Right forelimb (tissue), 1 donor: ENCODE measurements at places on chromosomes 5 and 9.

DNA sequence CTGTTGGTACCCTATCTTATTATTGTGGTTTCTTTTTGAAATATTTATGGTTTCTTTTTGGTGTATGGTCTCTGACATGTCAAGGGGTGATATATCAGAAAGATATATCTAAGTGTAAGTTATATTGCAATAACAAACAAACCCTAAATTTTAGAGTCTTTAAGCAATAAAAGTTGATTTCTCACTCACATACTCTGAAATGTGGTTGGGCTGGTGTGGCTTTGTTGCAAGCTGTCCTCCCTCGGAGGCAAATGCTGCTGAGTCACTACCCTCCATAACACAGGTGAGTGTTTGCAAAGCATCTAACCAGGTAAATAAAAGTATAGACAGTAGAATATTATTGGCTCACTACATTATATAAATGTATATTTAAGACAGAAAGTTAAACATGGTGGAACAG lies 253.2 kb downstream of the CDH18 start:
- DNase-seq: no peak

DNA sequence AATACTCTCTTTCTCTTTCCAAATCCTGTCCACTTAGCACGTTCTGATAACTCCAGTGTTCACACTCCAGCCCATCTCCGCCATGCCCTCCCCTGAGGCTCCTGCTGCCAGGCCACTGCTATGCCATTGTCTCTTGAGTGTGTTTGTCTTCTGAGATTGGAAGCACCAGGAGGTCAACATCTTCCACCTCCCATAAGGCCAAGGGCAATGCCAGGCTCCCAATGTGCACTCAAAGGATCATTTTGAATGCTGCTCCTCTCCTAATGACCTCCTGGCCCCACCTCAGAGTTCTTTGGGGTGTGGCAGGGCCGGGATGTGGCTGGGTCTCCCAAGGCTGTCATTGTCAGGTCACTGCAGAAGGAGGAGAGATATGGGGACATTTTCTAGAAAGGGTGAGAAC lies 19.5 kb downstream of the IGIP start:
- no peak for DNase-seq

- no peak for DNase-seq
These were observed 442.9 kb upstream of the SGCD start for GRCh38 chr5:155884041-155884440.

GRCh38 chr9:3514786-3515185 lies 11.0 kb downstream of the RFX3 start:
- DNase-seq: no peak

DNA sequence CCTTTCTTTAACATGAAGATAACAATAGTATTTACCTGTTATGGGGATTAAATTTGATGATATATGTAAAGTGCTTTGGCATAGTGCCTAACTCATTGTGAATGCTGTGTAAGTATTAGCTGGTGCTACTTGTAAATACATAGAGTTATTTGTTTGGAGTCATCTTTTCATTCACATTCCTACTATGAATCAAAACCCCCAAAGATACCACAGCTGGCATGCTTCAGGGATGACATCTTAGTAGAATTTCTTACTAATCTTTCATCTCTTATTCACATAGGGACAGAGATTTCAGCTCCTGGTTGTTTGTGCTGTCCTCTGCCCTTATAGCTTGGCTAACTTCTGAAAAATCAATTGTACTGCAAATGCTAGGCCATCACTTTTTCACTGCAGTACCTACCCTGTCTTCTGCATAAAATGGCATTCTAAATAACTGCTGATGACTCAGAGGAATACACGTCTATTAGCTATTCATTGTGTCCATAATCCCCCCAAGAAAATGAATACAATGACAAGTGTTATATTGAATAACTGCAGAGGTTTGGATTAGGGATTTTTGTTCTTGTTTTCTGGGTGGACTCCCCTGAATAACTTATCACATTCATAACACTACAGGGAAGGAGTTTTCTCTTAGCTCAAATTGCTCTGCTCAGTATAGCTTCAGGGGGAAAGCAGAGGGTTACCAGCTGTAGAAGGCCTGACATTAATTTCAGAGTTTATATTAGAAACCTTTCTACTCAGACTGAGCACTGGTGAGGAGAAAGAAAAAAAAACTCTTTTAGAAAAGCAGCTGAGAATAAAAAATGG lies 192.2 kb upstream of the C9orf72 start:
- no peak for DNase-seq

DNA sequence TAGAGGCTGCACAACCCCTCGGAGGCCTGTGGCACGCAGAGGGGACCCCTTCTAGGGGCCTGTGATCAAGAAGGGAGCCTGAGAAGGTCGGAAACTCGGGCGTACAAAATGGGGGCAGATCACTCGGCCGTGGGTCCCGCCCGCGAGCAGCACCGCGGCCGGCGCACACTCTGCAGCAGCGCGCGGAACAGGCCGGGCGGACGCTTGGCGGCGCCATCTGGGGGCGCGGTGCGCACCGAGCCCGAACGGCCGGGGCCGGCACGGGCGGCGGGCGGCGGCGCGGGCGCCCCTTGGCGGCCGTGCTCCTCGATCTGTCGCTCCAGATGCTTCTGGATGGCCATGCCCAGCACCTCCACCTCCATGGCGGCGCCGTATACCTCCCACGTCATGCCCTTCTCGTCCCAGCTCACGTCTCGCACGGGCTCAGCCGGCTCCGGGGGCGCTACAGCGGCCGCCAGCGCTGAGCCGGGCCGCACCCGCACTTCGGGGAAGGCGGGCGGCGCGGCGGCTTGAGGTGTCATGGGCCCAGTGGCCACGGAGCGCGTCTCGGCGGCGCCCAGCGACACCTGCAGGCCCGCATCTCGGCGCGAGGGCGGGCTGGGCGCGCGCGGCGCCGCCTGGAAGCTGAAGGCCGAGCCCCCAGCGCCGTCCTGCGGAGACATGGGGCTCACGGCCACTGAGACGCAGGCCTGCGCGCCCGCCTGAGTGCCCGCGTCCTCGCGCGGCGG lies 13.1 kb downstream of the GPRIN1 start:
- DNase-seq: peak; percentile 61

GRCh38 chr5:122774519-122774860 lies 390 bp upstream of the SNX2 start:
- no peak for DNase-seq

GRCh38 chr5:130286971-130287370 lies 382.7 kb downstream of the CHSY3 start:
- no peak for DNase-seq

- no peak for DNase-seq
These were observed 191.3 kb upstream of the NREP start for GRCh38 chr5:111948092-111948841.

DNA sequence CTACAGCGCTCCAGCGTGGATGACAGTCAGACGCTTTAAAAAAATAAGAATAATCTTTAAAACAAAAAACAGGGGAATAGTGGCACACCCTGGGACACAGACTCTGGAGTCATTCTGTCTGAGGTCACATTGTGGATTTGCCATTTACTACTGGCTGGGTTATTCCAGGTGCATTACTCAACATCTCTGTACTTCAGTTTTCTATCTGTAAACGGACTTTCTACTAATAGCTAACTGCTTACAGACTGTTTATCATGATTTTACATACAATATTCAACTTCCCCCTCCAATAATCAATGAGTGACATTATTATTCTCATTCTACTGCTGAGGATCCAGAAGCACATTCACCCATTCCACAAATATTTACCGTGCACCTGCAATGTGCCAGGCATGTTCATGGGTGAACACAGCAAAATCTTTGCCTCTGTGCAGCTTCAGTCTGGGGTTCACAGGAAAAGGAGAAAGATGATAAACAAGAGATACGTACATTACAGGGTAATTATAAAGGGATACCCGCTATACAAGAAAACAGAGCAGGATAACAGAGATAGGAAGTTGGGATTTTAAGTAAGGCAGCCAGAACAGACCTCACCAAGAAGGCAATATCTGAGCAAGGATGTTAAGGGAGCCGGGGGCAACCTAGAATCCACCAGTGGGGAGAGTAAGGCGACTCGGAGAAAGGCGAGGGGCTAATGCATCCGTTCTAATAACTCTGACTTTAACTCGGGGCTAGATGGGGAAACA lies 984 bp upstream of the RAD23B start:
- no peak for DNase-seq

GRCh38 chr9:79034583-79034982 lies 537.2 kb upstream of the TLE4 start:
- no peak for DNase-seq

- DNase-seq: no peak
These were observed 145.1 kb downstream of the GCNT1 start for GRCh38 chr9:76603931-76604570.

- no peak for DNase-seq
These were observed 59.2 kb downstream of the TSSK1B start for GRCh38 chr5:113375480-113376060.

DNA sequence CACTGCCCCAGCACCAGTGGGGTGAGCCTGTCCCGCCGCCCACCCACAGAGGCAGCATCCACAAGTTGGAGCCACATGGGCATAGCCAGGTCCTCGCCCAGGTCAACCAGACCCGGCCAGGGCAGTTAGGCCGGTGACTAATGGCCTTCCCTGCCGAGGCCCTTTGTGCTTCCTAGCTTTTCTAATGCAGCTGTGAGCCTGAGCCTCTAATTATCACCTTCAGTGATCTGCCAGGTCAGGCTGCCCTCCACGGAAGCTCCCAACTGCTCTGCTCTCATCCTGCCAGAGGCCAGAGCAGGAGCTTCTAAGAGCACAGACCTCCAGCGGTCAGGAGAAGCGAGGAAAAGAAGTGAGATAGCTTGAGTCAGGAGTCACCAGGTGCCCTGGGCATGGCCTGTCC lies 87.1 kb upstream of the PPP1R26 start:
- DNase-seq: no peak

DNA sequence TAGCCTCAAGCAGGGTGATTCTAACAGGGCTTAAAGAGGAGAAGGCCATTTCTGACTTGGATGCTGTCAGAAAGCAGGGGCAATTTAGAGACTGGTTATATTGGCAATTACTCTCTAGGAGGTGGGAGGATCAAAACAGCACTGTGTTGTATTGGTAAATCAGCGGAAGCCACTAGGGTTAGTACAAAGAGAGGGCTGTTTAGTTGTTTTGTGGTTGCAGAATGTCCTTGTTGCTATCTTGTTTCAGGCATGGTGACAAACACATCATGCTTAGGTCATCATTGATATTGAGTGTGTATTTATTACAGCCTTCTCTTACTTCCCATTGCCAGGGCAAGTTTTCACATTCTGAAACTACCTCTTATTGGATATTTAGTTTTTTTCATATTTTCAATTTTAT lies 165.3 kb downstream of the TAF11L14 start:
- DNase-seq: no peak

DNA sequence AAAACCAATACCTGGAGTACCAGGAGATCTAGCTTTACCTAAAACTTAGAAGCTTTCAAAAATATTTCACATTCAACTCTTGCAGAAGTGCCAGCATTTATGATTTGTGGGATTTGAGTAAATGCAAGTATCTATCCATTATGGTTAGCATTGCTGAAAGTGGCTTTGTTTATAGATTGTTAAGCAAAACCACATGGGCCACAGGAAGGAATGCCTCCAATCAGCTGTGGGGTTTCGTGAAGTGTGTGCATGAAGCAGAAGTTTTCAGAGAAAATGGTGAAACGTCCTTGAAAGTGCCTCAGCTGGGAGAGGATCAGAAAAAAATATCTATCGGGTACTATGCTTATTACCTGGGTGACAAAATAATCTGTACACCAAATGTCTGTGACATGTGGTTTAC lies 4.2 kb downstream of the LECT2 start:
- DNase-seq: no peak

GRCh38 chr9:79824265-79824664 lies 252.5 kb downstream of the TLE4 start:
- DNase-seq: no peak

DNA sequence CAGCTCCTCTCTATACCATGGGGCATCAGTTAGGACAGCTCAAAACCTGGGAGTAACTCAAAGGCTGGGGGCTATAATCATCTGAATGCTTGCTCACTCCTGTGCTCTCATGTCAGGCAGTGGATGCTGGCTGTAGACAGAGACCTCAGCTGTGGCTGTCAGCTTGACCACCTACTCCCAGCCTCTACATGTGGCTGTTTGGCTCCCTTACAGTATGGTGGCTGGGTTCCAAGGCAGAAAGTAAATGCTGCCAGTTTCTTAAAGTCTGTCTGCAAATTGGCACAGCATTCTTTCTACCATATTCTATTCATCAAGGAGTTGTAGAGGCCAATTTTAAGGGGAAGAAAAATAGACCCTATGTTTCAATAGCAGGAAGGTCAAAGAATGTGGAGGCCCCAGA lies 66.9 kb downstream of the TMC1 start:
- DNase-seq: peak; percentile 57

- no peak for DNase-seq
These were observed 72.2 kb downstream of the ATG10 start for GRCh38 chr5:82044010-82044409.

GRCh38 chr9:120353506-120353905 lies 226.5 kb downstream of the CDK5RAP2 start:
- no peak for DNase-seq

GRCh38 chr9:92616199-92616641 lies 53.7 kb downstream of the IPPK start:
- no peak for DNase-seq

GRCh38 chr5:123012321-123012720 lies 24.2 kb downstream of the PPIC start:
- no peak for DNase-seq

DNA sequence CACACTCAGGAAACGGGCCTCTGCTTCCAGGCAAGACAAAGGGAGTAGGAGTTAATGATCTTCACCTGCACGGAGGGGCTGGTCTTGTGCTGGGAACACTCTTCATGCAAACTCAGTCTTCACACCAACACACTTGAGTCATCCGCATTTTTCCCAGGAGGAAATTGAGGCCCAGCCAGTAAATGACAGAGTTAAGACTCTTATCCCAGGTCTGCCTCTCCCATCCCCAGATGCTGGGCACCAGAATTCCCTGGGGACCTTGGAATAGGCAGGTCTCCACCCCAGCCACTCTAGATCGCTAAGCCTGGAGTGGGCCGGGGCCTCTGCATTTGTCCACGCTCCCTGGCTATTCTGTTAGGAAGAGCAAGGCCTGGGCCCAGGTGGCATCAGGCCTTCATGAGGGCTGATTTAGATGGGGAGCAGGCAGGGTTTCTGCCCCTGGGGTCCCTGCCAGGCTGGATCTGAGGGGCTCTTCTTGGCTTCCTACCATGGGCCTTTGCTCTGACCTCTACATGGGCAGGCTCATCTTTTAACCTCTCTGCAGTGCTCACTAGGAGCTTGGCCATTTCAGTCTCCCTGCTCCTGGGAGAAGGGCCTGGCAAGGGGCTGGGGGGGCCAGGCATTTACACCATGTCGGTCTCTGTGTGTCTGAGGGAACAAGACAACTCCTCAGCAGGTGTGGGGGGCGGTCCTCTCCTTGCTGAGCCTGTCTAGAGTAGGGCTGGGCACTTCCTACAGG lies 77.3 kb downstream of the AMBP start:
- DNase-seq: peak; percentile 31

GRCh38 chr9:127999461-127999860 lies 18.7 kb upstream of the EEIG1 start:
- DNase-seq: no peak

DNA sequence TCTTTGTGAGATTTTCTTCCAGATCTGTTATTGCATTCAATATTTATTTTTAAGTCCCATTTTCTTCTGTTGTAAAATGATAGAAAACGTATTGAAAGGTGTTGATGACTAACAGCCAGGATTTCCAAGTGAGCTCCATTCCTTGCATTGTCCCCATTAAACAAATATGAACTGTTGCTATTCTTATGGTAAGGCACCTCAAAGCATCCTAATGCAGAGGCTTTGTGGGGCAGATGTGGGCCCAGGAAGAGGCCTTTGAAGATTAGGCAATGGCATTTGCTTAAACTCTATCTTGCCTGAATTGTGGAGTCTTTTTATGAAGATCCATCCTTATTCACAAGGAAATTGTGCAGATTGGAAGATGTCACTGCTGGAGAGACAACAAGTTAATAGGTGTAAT lies 38.9 kb downstream of the NTRK2 start:
- DNase-seq: no peak

- DNase-seq: no peak
These were observed 98.2 kb downstream of the MAP1B start for GRCh38 chr5:72205431-72206009.
